ENCODE measurements at places on chromosomes 5 and 9.

DNA sequence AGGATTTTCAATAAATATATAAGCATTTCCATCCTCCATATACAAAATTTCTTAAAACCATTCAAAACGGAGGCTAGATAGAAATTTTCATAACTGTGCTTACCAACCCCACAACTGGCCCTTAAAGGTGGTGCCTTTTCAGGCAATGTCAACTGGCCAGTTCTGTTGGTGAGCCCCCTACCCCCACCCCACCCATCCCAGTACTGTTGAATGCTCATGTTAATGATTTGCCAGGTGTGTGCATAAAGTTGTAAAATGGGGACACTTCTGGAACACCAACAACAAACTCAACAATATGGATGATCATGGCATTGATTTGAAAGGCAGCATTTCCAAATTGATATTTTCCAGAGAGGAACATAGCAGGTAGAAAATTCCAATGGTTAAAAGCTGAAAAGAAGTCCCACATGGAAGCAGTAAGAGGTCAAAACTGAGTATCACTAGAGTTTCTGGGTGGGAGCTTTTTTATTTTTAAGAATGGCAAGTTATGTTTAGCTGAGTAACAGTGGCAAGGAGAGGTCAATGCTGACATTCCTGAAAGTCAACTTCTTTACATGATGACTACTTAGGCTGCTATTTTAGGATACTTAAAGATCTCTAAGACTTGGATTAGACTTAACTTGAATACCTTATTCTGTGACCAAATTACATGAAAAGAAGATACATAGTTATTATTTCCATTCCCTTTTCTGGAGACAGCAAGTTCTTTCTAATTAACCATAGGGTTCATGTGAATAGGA is 2.7 kb downstream of the LEAP2 start:
- no peak for DNase-seq

- no peak for DNase-seq
Observed at GRCh38 chr5:74848553-74849025, 17.6 kb downstream of the FAM169A start.

DNA sequence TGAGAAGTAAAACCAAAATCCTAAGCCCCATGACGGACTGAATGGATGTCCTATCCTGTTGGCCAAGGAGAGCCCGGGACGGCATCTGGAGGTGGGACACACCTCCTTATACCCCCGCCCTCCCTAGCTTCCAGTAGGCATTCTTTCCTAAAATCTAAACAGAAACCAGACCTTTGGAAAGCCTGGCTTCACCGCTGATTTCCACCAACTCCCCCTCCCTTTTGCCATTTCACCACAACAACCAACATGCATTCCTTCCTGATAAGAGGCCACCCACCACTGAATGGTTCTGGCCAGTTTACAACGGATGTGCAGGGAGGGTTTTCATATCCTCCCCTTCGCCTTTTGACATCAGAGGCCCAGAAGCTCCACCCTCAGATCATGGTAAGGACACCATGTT is 9.2 kb upstream of the RARS1 start:
- no peak for DNase-seq

- DNase-seq: no peak
Observed at GRCh38 chr5:174996941-174997340, 272.6 kb downstream of the MSX2 start.

- no peak for DNase-seq
Observed at GRCh38 chr5:148993283-148993936, 69.5 kb downstream of the SH3TC2 start.

- DNase-seq: no peak
Observed at GRCh38 chr5:177601577-177602457, 1.9 kb downstream of the B4GALT7 start.

GRCh38 chr9:132127888-132128534 is 33.8 kb upstream of the NTNG2 start:
- no peak for DNase-seq

DNA sequence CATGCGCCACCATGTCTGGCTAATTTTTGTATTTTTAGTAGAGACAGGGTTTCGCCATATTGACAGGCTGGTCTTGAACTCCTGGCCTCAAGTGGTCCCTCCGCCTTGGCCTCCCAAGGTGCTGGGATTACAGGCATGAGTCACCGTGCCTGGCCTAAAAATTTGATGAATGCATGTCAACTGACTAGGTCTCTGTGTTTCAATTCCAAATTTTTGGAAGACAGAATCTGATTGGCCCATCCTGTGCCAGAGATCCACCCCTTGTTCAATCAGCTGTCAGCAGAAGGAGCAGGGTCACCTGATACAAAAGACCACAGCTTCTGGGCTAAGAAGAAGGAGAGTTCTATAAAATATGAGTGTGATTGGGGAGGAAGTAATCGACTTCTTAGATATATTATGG is 43.5 kb upstream of the COL15A1 start:
- DNase-seq: no peak

GRCh38 chr9:14283276-14283675 is 30.7 kb downstream of the NFIB start:
- DNase-seq: no peak

DNA sequence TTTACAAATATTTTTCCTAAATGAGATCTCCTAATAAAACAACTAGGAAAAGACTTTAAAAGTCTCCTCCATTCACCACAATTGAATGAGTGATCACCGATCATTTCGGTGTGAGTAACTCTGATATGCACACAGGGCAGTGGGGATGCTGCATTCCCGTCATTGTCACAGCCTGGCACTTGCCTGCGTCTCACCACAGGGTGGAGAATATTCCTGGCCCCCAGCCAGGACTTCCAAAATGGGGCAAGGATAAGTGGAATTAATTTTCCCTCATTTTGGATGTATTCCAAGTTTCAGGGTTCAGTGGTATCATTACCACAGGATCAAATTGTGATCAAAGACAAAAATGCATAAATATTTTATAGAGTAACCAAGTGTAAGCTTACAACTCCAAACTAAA is 107.1 kb downstream of the CTNND2 start:
- DNase-seq: no peak

Data from stimulated activated CD8-positive, alpha-beta memory T cell treated with anti-CD3 and anti-CD28 coated beads, Interleukin-15, amount 100 ng/mL, for 24 hours (primary cell).